ENCODE measurements at places on chromosomes 13 and 19.

DNA sequence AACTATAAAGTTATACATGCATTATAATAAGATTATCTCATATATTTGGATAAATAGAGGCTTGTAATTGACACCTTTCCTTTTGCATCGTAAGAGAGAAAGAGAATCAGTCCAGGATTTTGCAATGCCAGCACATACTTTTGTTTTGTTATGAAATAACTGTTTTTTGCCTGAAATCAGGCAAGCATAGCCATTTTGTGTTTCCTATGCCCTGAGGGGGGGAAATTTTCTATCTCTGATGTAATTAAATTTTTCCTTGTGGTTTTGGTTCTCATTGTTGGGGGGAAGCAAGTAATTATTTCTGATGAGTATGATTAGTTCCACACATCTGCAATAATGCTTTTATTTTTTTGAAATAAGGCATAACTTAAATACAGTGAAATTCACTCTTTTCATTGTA lies 229.4 kb downstream of the NDFIP2 start:
- no peak for DNase-seq

- no peak for DNase-seq
Measured at GRCh38 chr13:59345311-59345710, 818.4 kb downstream of the DIAPH3 start.

- peak; percentile 35 for DNase-seq
Measured at GRCh38 chr13:27830010-27830409, 37.7 kb downstream of the GSX1 start.

- peak; percentile 58 for DNase-seq
Measured at GRCh38 chr13:108176685-108177274, 38.6 kb downstream of the LIG4 start.

- no peak for DNase-seq
Measured at GRCh38 chr13:98143157-98143553, 261 bp downstream of the FARP1 start.

- DNase-seq: no peak
Measured at GRCh38 chr13:90197722-90198121, 1149.8 kb upstream of the MIR17HG start.

GRCh38 chr13:96946709-96947311 lies 47.5 kb downstream of the OXGR1 start:
- DNase-seq: no peak

DNA sequence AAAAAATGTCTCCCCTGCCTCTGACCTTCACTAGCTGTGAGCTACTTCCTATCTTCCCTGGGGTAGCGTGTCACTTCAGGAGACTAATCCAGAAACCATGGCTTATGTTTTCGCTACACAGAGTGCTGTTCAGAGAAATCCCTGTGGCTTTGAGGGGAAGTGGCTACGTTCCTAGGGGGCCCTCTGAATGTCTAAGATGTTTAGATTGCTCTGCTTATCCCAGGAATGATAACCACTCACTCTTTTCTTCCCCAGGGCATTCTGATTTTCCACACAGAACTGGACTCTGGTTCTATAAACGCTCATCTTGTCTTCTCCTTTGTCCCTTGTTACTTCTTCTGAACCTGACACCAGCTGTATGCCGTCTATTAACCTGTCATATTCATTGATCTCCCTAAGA lies 572.5 kb downstream of the OLFM4 start:
- DNase-seq: no peak

- no peak for DNase-seq
Measured at GRCh38 chr13:111961236-111961635, 105.7 kb upstream of the SOX1 start.

DNA sequence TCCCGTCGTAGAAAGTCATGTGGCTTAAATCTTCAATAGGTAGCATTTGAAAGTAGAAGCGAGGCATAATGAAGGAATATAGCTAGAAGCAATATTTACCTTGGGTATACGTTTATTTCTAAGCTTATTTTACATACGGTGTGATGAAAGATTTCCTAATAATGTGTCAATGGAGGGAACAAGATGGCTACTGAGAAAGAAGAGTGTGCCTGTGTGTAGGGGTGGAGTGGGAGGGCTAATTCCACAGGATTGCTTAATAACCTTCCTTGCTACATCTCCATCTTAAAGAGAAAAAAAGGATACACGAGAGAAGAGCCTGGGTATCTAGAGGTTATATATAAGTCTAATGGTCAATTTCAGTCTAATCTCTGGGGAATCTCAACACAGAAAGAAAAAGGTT lies 2.0 kb downstream of the SPART start:
- no peak for DNase-seq

- peak; percentile 49 for DNase-seq
Measured at GRCh38 chr19:49677231-49677900, at the start of gene PRMT1. TSS of gene PRMT1 (plus strand) at chr19:49677271. CDS start at chr19:49677281, 10 bp downstream.

- DNase-seq: no peak
Measured at GRCh38 chr13:113855012-113855921, 8.6 kb downstream of the GAS6 start.

GRCh38 chr19:55259540-55260210 lies 858 bp upstream of the PPP6R1 start:
- no peak for DNase-seq

DNA sequence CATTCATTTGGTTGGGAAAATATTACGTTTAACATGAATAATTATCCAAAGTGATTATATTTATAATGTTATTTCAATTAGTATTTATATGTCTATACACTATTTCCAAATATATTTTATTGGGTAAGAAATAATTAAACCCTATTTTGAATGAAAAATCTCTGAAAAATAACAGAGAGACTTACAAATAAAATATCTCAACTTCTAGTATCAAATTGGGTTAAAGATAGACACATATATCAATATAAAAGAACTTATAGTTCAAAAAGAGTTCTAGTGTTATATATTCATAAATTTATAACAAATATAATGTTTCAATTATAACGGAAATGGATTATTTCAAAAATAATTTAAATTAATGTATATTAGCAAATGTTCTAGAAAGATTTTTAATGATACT lies 482.6 kb upstream of the PCDH20 start:
- DNase-seq: no peak

DNA sequence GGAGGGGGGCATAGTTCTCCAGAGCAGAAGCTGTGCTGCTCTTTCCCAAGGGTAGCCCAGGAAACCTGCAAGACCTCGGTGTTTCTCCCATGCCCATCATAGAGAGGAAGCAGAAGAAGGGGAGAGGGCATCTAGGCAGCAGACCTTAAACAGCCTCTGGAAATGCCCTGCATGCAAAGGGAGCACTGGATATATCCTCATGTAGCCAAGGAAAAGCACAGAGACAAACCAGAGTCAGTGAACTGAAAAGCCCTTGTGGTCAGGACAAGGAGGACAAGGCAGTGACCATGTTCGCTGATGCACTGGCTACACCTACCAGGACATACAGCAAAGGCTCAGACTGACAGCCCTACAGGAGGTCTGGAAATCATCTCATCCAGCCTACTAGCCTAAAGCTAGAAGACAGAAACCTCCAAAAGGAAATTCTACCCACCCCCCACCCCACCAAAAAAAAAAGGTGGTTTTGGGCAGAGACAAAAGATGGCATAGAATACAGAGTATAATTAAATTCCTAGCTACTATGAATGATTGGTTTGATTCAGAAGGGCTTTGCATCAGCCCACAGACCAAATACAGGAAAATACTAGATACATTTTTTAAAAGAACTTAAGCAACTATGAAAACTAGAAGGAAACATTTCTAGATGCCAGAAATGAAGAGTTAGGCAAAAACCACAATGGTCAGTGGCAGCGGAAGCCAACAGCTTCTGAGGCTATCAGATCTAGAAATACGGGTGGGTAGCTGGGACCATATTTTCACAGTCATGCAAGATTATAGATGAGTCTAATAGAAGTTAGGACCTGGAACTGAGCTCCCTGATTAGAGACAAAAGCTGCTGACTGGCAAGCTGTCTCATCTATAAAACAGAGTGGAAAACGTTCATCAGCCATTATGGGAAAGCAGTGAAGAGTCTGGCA lies 4.4 kb upstream of the TBC1D4 start:
- no peak for DNase-seq

GRCh38 chr19:44824761-44825160 lies 15.9 kb downstream of the BCAM start:
- DNase-seq: no peak

DNA sequence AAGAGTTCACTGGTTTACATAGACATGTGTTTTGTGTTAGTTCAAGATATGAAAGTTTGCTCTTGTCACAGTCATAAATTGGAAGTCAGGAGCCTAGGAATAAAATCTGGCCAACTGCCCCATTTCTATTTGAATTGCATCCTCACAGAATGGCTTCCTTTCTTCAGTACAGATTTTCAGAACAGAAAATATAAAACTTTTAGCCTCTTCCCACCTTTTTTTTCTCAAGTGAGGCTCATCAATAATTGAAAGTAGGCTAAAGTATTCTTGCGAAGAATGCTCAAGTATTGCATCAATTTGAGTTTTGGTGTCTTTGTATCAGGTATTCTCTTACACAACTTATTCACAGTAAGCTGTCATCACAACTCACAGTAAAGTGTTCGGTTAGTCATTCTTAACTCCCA lies 802.7 kb downstream of the PCDH9 start:
- DNase-seq: no peak

GRCh38 chr19:54850930-54851329 lies 687 bp downstream of the KIR3DL2 start:
- no peak for DNase-seq

DNA sequence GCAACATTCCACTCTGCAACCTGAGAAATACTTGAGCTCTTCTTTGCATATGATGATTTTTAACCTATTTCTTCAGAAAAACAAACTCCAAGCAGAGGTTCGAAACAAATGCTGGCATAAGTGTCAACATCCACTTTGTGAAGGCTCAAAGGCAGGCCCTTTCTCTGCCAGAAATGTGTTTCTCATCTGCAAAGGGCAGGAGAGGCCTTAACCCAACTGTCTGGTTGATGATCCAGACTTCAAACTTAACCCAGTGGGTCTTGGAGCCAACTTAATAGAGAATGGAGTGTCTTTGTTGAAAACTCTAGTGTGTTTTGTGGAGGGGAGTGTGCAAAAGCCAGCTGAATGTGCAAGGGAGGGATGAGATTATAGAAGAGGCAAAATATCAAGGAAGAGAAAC lies 28.3 kb upstream of the ZNF507 start:
- DNase-seq: no peak
